ENCODE measurements at places on chromosomes 11 and 22. TPM values are rescaled to one million over a fixed set of nuclear protein-coding genes. Genes with fewer than 3 reads are reported as not detected.

- DNase-seq: no peak
Observed at GRCh38 chr11:86678823-86679222, 6.4 kb upstream of the ME3 start.

DNA sequence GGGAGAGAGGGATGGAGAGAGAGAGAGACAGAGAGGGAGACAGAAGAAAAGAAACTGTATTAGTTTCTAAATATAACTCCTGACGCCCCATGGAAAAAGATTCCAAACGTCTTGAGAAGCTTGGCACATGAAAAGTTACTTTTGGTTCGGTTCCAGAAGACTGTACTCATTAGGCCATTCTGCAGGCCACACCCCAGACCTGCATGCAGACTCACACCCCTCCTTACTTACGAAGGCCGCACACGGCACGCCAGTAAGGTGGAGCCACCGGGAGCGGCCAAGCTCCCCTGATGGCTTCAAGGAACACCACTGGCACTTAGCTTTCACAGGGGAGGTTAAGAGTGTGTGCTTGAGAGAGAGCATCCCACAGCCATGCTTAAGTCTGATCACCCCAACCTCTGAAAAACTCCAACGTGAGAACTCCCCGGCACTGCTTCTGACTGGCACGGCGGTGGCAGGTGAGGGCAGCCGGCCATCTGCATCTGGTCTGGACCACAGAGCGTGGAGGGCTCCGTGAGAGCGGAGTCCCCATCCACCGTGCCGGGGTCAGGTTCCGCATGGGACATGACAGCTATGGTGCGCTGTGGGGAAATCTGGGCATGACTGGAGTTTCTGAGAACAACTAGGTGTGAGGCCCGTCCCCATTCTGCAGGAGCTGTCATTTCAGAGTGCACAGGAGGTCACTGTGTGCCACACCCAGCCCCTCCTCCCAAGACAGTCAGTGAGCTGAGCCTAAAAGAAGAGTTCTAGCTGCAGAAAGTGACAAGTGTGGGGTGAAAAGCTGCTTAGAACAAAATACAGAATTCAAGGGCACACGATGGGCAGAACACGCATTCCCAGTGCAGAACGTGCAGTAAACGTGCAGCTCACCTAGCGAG is 62.4 kb downstream of the MYH9 start:
- peak; percentile 74 for DNase-seq

Gene CASTOR1
- 4.2 TPM for total RNA-seq

Gene LMO2
- 5.8 TPM for total RNA-seq

- DNase-seq: no peak
Observed at GRCh38 chr11:65858681-65859087, 704 bp upstream of the CFL1 start.

DNA sequence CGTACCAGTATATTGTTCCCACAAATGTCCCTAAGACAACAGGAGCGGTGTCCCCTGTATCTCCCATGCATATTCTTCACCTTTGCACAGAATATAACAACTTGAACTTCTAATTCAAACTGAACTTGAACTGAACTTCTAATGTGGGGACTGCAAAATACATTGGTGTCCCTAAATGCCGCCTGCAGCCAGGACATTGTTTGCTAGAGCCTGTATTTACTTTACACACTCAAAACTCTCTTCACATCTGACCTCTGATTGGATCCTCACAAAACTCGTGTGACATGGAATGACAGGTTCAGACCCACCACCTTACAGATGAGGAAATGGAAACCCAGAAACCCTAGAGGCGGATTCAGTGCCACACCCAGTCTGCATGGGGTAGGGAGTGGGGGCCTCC is 6.4 kb downstream of the CPT1A start:
- DNase-seq: no peak

Gene LRRC32
- total RNA-seq: 12.5 TPM

DNA sequence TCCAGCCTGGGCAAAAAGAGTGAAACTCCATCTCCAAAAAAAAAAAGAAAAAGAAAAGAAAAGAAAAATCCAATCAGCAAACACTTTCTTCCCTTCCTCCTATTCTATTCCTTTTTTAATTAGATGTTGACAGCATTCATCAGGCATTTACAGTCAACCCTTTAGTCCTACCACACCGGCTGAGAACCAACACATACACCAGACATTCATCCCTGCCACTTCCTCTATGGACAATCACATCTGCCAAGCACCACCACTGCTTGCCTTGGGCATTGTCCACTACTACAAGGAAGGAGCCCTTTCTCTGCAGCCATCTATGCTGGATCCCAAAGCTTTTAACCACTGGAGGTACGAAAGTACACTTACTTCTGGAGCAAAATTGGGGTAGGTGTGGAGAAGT is 9.4 kb upstream of the SLN start:
- DNase-seq: no peak

Gene C11orf71
- 12.5 TPM for total RNA-seq

DNA sequence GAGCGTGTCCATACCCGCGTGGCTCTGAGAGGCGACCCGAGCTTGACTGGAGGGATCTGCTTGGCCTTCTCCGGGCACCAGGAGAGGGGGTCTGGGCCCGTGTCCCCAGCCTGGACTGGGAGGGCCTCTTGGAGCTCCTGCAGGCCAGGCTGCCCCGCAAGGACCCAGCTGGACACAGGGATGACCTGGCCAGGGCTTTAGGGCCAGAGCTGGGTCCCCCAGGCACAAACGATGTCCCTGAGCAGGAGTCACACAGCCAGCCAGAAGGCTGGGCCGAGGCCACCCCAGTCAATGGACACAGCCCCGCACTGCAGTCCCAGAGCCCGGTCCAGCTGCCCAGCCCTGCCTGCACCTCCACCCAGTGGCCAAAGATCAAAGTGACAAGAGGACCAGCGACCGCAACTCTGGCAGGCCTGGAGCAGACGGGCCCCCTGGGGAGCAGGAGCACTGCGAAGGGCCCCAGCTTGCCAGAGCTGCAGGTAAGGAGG is 38.2 kb downstream of the TRIOBP start:
- no peak for DNase-seq

- no peak for DNase-seq
Observed at GRCh38 chr11:77035039-77035438, 841 bp downstream of the B3GNT6 start.

- DNase-seq: no peak
Observed at GRCh38 chr11:107928767-107929507, 689 bp downstream of the RAB39A start.

- DNase-seq: no peak
Observed at GRCh38 chr22:49599691-49600455, 227.8 kb downstream of the BRD1 start.

DNA sequence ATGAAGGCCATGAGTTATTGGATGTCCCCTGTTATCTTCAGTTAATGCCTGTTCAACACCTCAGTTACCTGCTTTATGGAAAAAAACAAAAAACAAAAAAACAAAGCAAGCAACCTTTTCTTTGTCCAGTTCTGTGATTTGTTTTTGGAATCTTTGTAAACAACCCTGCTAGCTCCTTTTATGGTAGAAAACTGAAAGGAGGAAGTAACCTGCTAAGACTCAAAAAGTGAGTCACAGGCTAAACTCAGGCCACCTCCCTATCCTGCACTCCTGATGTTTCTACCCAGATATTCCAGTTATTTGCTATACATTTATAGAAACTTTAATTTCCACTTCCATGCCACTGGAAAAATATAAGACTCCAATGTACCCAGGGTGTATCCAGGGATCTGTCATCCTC is 20.6 kb upstream of the TLCD5 start:
- no peak for DNase-seq

DNA sequence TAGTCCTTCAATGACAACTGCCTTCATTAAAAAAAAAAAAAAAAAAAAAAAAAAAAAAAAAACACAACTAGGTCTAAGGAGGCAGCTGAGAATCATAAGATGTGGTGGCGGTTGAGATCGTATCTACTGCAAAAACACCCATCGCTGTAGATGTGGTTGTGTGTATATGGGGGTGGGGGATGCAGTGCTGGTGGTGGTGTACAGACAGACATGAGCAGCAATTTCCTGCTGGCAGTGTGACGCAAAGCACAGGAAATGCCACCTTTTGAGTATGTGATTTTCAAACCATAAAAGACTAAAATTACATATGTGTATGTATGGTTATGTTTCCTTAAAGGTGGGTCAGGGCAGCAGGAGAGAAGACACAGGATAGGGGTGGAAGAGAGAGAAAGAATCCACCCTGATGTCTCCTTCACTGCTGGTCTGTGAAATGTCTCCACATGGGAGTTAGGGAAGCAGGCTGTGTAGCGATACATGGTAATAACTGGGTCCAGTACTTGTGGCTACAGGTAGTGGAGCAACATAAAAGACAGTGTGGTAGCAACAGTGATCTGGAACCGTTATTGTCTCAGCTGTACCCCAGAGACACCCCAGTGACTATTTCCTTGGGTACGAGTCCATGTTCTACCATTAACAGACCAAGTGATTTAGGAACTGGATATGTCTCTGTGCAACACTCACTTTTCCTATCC is 57.9 kb downstream of the SYTL2 start:
- DNase-seq: no peak
